Cortex of kidney (tissue), 1 donor: ENCODE measurements at places on chromosomes 2 and 18.

DNA sequence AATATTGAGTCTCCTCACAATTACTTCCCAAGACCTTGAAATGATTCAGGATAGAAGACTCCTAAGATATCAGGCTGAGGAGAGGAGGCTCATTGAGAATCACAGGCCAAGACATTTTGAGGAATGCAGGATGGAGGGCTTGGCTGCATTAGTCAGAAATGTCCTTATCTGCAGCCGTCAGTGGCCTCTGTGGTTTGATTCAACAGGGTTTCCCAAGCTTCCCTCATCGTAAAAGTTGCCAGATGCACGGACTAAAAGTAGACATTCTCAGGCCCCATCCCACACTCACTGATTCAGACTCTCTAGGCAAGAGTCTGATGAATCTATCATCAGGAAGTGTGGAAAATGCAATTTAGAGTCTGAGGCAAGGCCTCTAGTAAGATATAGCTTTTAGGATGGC, 34.0 kb upstream of the TMEM178A start:
- no peak for DNase-seq

DNA sequence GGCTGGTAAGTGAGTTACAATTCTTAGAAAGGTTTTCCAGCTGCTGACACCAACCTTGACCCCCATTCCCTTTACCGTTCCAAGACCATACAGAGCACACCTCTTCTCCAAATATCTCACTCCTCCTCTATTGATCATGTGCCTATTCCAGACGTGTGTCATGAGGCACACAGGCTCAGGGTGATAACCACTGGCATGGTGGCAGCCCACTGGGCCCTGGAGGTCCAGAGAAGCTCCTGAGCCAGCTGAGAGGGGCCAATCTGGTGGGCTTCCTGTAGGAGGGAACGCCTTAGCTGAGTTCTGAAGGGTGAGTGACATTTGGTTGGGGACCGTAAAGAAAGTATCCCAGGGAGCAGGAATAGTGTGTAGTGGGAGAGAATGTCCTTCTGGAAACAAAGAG, 28.3 kb downstream of the ZAP70 start:
- no peak for DNase-seq

- no peak for DNase-seq
Measured at GRCh38 chr18:26119246-26119645, 14.4 kb upstream of the PSMA8 start.

DNA sequence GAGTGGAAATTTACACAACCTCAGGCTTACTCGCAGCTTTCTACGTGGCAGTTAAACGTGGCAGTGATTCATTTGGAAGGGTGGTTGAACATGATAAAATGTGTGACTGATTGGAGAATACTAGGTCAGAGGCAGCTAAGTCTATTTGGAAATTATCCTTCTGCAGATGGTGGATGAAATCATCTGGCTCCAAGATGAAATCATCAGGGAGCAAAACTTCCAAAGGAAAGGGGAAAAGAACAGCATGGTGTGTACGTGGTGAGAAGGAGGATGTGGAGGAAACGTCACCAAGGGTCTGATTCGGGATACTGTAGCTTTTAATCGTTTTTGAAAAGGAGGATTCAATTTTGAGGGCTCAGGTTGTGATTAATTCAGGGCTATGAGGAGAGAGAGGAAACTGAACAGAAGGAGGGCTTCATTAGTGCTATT, 47.9 kb downstream of the COL3A1 start:
- no peak for DNase-seq

GRCh38 chr18:44817831-44818473, 137.3 kb downstream of the SETBP1 start:
- no peak for DNase-seq

GRCh38 chr2:188523919-188524318, 232.2 kb downstream of the GULP1 start:
- DNase-seq, result no peak

GRCh38 chr2:24815171-24815570, 21.9 kb downstream of the CENPO start:
- DNase-seq, result no peak

GRCh38 chr2:174176898-174177297, 71.4 kb downstream of the OLA1 start:
- DNase-seq, result no peak

- DNase-seq, result no peak
Measured at GRCh38 chr18:79095216-79095615, 26.0 kb downstream of the ATP9B start.

DNA sequence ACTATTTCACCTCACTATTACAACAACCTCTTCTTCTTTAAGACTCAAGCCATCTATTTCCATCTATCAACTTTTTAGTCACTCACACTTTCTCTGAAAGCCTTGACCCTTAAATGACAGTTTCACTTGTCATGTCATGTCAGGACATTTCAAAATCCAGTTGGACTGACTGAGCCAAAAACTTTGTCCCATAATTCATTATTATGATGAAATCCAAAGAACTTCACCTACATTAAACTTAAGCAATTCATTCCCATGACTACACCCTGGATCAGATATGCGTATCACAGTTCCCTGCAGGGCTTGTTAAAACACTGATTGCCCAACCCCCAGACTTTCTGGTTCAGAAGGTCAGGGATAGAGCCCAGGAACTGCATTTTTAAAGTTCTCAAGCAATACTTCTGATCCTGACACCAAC, 26.5 kb downstream of the LDAH start:
- no peak for DNase-seq

DNA sequence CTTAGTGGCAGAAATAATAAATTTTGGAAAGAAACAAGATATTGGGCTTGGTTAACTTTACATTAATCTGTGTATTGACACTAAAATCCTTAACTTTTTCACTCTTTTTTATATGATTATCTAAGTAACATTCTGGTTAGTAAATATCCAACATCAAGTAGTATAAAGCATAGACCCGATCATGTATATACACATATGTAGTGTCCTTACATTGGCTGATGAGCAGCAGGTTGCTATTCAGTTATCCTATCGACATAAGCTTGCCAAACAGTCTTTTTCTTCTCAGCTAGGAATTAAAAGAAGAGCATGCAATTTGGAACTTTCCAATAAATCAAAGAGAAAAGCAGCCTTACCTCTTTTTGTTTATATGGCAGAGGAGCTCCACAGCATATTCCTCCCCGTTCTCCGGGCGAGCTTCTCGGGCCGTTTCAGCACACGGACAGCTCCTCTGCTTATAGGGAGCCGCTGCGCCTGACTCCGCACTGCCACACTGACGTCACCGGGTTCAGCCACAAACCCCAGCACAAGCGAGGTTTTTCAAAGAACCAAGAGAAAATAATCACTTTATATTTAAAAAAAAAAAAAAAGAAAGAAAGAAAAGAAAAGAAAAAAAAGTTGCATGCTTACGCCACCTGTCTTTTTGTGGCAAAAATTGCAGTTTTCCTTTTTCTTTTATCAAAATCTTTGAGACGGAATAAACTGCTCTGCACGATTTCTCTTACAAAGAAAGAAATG, at the start of gene SCG2:
TSS of gene SCG2 (minus strand) at position 430 of the 735 bp plus-strand sequence. CDS start 3,079 bp downstream, outside the sequence.
- no peak for DNase-seq

- no peak for DNase-seq
Measured at GRCh38 chr18:70276416-70277191, 12.2 kb upstream of the SOCS6 start.

DNA sequence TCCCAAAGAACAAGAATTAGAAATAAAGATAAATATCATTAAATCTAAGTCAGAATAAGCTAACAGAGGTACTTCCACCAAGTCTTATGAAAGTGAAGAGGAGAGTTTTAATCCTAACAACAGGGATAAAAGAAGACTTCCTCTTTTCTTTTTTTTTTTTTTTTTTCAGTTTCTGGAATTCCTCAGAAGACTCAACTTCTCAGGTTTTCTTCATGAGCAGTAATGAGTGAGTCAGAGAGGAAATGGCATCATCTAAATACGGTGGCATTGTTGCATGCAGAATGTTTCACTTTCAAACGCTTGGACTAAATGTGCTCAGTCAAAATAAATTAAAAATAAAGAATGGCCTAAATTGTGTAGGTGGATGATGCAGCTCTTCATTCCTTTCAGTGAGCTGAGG, 45.6 kb upstream of the ARHGAP15 start:
- DNase-seq, result no peak
